Lung microvascular endothelial cell (primary cell): ENCODE measurements at places on chromosomes 6 and 20. TPM values are rescaled to one million over a fixed set of nuclear protein-coding genes. Genes with fewer than 3 reads are reported as not detected.

DNA sequence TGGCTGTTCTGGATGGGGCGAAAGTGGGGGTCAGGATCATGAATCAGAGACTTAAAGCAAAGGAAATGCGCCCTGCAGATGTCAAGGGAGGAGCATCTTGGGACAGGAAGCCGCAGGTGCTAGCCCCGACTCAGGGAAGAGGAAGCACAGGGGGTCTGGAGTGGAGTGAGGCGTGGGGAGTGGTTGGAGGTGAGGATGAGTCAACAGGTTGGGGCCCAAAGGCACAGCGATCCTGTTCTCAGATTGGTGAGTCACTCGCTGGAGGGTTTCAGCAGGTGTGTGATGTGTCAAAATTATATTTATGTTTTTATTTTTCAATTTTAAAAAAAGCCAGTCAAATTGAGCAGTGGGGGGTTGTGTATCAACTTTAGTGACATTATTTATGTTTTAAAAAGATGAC lies 19.0 kb downstream of the PACSIN1 start:
- no peak for DNase-seq

DNA sequence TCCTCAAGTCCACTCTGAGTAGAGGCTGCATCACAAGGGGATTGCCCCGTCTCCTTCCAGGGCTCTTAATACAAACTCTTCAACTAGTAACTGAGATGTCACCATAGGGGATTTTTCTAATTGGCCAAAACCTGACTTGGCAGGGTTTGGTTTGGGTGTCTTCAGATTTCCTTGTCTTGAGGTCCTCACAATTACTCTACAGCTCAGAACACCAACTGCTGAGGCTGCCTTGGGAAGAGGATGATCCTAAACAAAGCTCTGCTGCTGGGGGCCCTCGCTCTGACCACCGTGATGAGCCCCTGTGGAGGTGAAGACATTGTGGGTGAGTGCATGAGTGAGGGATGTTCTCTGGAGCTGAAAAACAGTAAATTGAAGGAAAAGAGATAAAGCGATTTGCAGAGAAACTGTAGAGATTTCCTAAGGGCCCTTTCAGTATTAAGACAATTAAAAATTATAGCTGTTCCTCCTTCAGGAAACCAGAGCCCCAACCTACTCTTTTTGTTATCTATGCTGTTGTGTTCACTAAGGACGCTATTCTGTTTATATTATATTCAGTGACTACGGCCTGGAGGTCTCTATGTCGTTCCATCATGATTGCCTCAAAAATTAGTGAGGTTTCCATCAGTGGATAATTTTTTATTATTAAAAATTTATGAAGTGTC lies at the start of gene HLA-DQA1:
Gene HLA-DQA1, plus strand, starts transcription at position 188 of the 662 bp plus-strand sequence. Its CDS starts 53 bp downstream, at position 241.
- no peak for DNase-seq

- no peak for DNase-seq
These were observed 694.9 kb upstream of the ID4 start for GRCh38 chr6:19142275-19142674.

- no peak for DNase-seq
These were observed 81.1 kb downstream of the PLCG1 start for GRCh38 chr20:41218466-41218865.

DNA sequence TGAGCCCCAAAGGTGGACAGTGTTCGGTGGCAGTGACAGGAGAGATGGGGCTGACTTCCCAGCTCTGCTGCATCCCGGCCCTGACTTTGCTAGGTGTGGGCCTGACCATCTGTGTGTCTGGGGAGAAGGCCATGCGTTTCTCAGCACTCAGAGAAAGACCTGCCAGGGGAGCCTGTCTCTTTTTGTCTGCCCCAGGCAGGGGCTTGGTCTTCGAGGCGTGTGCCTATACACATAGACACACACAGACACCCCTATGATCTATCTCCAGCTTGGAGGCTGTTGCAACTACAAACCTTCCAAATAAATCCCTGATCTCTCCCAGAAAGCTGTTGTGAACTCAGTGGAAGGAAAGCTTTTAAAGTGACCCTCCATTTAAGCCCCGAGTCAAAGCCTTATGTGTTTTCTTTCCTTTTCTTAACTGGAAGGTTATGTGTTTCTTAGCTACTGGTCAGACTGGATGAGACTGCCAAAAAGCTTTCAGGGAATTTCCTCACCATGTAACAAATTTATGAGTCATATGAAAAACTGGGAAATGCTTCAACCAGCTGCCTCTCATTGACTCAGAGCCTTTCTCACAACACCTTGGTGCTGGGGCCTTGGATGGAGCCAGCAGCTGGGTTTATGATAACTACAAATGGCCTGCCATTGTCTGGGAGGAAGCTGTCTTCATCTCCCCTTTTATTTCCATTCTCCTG lies 102.6 kb downstream of the CDC5L start:
- DNase-seq: peak; percentile 97

DNA sequence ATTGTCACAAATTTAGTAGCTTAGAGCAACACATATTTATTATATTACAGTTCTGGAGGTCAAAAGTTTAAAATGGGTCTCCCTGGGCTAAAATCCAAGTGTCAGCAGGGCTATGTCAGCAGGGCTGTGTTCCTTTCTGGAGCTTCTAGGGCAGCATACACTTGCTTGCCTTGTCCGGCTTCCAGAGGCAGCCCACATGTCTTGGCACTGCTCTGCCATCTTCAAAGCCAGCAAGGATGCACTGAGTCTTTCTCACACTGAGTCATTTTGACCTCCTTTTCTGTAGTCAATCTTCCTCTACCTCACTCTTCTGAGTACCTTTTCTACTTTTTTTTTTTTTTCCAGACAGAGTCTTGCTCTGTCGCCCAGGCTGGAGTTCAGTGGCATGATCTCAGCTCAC lies 39.0 kb downstream of the ADGRF4 start:
- DNase-seq: no peak

GRCh38 chr6:82268301-82268846 lies 20.8 kb upstream of the IBTK start:
- peak; percentile 12 for DNase-seq

GRCh38 chr20:45358282-45359068 lies 4.5 kb upstream of the SYS1 start:
- peak; percentile 85 for DNase-seq

DNA sequence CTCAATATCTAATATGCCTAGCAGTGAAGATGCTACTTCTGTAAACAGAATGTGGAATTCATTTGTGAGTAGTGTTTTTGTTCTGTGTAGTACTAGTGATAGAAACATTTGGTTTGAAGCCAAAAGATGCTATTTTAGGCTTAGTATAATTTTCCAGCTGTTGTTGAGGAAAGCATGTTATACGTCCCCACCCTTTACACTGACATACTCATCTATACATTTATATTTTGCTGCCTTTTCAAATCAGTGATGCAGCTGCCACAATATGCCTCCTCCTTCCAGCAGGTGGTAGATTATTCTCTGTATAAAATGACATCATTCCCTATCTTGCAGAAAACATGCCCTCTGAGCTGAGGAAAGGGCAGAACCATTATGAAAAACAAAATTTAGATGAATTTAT lies 1217.6 kb upstream of the GJE1 start:
- DNase-seq: no peak

- no peak for DNase-seq
These were observed 93.7 kb downstream of the MAP3K4 start for GRCh38 chr6:161085246-161085645.

DNA sequence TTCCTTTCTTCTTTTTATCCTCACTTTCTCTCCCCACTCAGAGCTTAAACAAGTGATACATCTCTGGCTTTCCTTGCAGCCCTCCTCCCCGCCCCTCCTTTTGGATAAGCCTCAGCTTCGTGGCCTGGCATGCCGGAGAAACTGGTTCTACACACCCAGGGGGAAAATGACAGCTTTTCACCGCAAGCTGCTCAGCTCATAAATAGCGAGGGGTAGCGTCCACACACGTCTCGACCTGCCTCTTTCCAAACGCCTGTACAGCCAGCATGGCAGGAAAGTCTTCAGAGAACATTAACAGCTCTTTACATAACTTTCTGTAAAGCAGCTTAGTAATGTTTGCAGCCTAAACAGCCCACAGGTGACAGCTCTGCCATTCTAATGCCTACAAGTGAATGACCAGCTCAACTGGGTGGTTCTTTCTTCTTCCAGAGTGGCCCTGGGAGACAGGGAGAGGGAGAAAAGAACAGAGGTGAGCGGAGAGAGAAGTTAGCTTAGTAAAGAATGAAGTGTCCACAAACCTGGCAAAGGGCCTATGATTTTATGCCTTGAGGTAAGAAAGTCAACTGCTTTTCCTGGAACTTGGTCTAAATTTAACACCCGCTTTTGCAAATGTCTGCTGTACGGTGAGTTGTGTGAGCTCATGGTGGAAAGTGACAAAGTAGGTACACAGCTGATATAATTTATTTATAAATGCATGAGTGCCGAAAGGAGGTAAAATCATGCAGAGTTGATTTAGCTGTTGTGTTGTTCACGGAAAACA lies 251.5 kb downstream of the TFAP2A start:
- DNase-seq: no peak

- no peak for DNase-seq
These were observed 42.4 kb upstream of the ADGRF4 start for GRCh38 chr6:47655719-47656595.

DNA sequence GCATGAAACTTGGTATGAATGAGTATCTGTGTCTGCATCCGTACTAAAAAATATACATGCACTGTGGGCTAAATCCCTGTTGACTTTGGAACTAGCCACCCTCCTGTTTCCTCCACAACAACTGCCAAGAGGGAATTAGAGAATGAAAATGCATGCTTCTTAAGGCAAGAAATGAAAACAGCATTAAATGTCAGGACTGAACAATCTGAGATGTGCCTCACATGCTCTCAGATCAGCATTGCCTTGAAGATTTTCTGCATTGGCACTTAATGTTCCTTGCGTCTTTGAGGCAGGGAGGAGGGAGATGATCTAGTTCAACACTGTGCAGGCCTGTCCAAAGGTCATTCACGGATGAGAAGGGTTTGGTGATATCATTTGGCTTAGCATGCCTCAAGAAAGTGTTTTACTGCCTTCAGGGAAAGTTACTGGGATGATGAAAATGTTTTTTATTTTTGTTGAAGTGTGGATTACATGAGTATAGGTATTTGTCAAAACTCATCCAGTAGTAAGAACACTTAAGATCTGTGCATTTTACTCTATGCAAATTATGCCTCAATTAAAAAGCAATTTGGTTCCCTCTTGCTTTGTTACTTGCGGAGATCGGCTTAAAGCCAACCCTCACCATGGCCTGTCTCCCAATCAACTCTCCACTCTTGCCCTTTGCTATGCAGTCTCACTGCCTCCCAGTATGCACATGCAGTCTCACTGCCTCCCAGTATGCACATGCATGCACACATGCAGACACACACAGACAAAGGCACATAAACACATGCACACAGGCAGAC lies 47.5 kb upstream of the RIN2 start:
- peak; percentile 37 for DNase-seq

- no peak for DNase-seq
These were observed 2.8 kb upstream of the TMEM30A start for GRCh38 chr6:75287424-75287823.

DNA sequence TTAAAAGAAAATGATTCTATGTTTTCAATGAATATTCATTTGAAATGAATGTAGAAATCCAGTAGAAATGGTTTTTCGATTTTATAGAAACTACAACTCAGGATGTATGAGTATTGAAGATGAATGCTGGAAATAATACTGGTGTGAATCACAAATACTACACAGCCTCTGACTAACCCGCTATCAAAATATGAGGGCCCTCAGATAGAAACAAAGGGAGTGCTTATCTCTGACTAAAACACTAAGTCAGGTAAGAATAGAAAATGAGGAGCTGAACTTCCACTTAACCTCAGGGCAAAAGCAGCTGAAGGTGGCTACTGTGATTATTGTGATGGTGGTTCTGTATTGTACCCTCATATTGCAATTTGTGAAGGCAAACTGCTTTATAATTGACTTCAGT lies 220.9 kb upstream of the RNF217 start:
- DNase-seq: no peak

GRCh38 chr6:69128411-69128810 lies 493.3 kb downstream of the ADGRB3 start:
- no peak for DNase-seq

- DNase-seq: no peak
These were observed 40.4 kb downstream of the DLL1 start for GRCh38 chr6:170250455-170250854.

- peak; percentile 78 for DNase-seq
These were observed 7.5 kb downstream of the FOXS1 start for GRCh38 chr20:31837896-31838397.

Gene RSPO4
- total RNA-seq: not detected in 2 replicates

Gene YWHAB
- total RNA-seq: 76.9 and 96.6 TPM in 2 replicates

Gene MYB
- total RNA-seq: not detected in 2 replicates

Gene MYL9
- total RNA-seq: 0.60 and 1.1 TPM in 2 replicates

Gene PRKN
- under 0.01 and 0.40 TPM in 2 replicates for total RNA-seq

Gene ZNFX1
- 20.9 and 23.0 TPM in 2 replicates for total RNA-seq

Gene LZTS3
- total RNA-seq: 3.1 and 7.7 TPM in 2 replicates

Gene MTG2
- 7.4 and 10.9 TPM in 2 replicates for total RNA-seq

Gene LAMA4
- total RNA-seq: 456 and 465 TPM in 2 replicates

Gene RAMACL
- 1.3 and 2.6 TPM in 2 replicates for total RNA-seq
